Activated T-cell treated with anti-CD3 and anti-CD28 coated beads for 48 hours (primary cell): ENCODE measurements at places on chromosomes 2 and 18.
A peak's percentile ranks its signal among the peaks of the same experiment; 100 is the strongest.

DNA sequence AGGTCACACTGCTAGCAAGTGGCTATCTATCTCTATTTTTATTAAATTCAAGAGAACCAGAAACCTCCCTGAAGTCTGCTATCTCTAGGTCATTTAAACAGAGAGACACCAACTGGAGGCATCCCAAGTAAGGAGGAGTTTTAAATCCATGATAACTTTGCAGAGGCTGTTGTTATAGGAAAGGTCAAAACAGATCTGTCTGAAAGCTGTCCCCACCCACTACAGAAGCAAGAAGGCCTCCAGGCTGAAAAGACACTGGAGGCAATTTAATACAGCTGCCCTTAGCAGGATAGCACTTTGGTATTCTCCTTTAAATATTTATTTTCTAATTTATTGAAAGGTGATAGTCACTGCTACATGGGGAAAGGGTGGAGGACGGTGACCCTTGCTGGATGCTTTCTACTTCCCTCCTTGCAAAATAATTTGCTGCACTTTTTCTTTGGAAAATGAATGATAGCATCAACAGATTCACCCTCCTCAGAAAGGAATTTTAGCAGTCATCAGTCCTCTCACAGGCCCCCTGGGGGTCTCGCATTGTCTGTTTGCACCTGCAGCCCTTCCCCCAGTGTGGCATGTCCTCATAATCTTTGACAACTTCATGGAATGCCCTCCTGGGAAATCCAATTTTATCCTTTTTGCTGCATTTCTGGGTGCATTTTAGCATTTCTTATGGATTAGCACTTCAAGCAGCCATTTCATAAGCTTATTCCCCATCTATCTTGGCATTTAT, 429.5 kb upstream of the TNP1 start:
- DNase-seq: no peak

- DNase-seq: peak; percentile 26
Measured at GRCh38 chr2:85862426-85862825, 26.4 kb downstream of the ST3GAL5 start.

- no peak for DNase-seq
Measured at GRCh38 chr2:14632133-14632936, at the start of gene LRATD1. LRATD1 (plus strand) TSS chr2:14632717; CDS start chr2:14633980, 1,263 bp downstream.

- DNase-seq: no peak
Measured at GRCh38 chr2:69969991-69970390, 8.6 kb upstream of the ASPRV1 start.
